ENCODE measurements at places on chromosomes 5 and 9.

- DNase-seq = no peak
These were observed 21.2 kb downstream of the FTMT start for GRCh38 chr5:121872856-121873255.

DNA sequence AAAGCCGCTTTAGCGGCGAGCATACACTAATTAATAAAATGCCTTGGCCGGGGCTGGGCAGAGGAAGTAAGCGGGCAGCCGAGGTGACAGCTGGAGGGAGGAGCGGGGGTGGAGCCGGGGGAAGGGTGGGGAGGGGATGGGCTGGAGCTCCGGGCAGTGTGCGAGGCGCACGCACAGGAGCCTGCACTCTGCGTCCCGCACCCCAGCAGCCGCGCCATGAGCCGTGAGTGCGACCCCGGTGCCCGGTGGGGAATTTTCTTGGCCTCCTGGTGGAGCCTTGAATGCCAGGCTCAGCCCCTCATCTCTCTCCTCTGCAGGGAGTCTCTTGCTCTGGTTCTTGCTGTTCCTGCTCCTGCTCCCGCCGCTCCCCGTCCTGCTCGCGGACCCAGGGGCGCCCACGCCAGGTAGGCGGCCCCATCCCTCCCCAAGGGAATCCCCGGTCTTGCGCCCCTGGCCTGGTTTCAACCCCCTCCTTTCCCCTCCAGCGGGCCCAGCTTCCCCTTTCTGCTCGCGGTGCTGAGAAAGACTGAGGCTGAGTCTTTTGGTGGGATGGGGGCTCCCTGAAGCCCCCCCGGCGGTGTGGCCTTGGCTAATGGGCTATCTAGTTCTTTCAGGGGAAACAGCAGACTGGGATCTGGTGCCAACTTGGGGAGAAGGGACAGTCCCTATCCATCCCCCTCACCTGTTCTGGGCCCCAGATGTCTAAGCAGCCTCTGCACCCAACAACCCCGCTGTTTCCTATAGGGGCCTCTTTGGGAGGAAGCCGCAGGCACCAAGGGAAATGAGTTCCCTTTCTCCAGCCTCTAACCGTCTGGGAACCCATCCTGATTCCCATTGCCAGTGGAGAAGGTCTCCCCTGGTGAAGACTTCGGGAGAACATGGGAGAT lies at the start of gene PTGS1:
PTGS1 (plus strand) TSS at position 156 of the 887 bp plus-strand sequence; CDS start at position 217, 61 bp downstream.
- peak; percentile 58 for DNase-seq

- no peak for DNase-seq
These were observed 411.4 kb upstream of the CD180 start for GRCh38 chr5:67607958-67608357.

GRCh38 chr5:149038336-149039080 lies 24.4 kb downstream of the SH3TC2 start:
- no peak for DNase-seq

DNA sequence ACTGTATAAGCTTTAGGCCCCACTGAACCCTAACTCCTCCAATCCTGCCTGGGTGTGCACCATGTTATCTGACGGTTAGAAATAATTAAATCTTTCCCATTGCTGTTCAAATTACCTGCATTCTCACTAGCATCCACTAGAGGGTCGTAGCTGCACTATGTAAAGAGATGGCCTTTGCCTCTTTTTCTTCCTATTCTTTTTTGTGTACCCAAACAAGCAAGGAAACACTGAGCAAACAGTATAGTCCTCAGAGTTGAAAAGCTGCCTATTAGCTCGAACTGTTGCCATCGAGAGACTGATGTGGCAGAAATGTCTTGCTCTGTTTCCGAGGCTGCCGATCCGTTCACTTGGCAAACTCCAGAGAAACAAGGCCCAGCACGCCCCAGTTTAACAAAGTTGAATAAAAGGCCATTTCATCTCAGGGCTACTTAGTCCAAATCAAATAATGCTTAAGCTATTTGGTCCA lies 163.8 kb upstream of the TRPM3 start:
- DNase-seq = peak; percentile 38

- DNase-seq = peak; percentile 27
These were observed 485.6 kb downstream of the ZSWIM6 start for GRCh38 chr5:61817472-61818326.

DNA sequence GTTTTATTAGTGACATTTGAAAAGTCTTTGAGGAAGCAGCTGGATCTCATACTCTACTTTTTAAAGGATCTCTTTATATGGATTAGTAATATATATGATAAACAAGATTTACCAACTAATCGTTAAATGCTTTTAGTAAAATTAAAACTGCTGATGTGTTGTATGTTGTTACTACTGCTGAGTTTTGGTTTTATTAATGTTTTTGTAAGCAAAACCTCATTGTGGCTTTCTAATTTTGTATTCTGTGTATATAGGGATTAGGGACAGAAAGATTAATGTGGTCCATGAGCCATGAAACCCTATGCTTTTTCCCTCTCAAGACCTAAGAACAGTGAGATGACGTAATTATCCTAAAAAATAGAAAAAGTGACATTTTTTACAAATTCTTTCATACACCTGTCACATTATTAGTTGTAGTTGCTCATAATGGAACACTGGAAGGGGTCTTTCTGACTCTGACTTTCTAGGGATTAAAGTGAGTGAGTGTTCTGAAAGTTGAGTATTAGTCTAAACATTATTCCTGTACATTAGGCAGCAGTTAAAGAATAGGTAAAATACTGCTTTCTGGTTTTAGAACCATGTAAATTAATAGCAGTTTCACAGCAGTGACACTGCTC lies 85.9 kb downstream of the SLC12A2 start:
- no peak for DNase-seq

GRCh38 chr9:38131729-38132128 lies 62.7 kb upstream of the SHB start:
- no peak for DNase-seq

GRCh38 chr5:24067208-24067607 lies 559.8 kb downstream of the PRDM9 start:
- no peak for DNase-seq
